Activated naive CD4-positive, alpha-beta T cell treated with anti-CD3 and anti-CD28 coated beads, Interleukin-2, amount 50 U/mL, for 72 hours (primary cell): ENCODE measurements at places on chromosomes 13 and 19.

- DNase-seq = no peak
These were observed 263.7 kb downstream of the TEX29 start for GRCh38 chr13:111584101-111584672.

- DNase-seq = no peak
These were observed 99.0 kb upstream of the MCF2L start for GRCh38 chr13:112870051-112870331.

DNA sequence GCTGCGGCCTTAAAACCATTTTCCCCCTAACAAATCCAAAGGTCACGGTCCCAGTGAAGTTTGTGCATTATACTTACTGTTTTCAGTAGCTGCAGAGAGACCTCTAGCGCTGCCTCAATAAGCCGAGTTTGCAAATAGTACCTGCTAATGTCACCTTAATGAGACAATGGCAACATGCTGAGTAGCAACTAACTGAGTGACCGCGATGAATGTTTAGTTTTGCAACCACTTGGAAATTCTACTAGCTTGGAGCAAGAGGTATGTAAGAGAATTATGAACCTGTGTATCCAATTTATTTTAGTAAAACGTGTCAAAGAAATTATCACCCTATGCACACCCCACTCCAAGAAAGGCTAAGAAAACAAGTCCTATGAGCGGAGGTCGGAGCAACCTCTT is 1.2 kb downstream of the KPNA3 start:
- no peak for DNase-seq

- no peak for DNase-seq
These were observed 17.0 kb downstream of the SUGT1 start for GRCh38 chr13:52669677-52670076.

DNA sequence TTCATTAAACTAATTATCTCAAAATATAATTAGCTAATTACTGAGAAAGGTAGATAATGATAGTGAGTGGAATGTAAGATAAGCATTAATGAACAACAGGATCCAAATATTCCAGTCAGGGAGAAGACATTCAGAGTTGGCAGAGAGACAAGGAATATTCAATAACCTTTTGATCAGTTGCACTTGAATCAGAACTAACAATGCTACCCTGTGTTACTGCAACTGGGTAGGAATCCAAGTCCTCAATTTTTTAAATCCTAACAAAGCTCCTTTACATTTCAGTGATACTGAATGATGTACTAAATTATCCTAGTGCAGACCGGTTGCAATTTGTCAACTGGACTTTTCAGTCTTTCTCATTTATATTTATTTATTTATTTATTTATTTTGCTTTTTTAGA is 107.1 kb upstream of the MIR17HG start:
- no peak for DNase-seq

- DNase-seq = no peak
These were observed 18.8 kb downstream of the MTRF1 start for GRCh38 chr13:41244556-41244955.

- DNase-seq = no peak
These were observed 308.6 kb downstream of the ENOX1 start for GRCh38 chr13:43478211-43478610.

DNA sequence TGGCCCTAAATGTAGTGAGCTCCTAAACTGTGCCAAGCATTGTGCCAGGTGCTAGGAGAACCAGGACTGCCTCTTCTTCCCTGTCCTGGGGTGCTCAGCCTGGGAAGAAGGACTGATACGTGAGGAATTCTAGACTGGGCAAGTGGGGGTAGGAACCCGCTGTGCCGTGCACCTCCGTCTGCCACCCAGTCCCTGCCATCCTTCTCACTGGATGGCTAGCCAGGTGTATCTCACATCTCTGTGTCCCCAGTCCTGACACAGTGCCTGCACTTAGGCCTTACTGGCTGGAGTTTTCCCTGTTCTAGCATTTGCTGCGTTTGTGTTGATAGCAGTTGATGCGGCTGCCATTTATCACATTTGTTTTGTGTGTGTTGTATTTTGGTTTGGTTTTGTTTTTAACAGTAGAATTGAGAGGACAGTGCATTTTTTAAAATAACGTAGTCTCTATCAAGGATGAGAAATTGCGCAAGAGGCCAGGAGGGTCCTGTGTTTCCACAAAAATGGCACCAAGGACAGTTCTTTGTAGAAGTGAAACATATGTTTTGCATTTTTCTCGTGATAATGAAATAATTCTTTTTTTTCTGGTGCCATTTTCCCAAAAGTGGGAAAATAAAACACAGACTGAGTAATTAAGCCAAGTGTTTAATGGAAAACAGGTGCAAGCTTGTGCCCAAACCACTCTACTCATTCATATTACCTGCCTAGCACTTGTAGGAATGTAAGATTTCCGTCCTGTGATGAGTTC is 4.7 kb upstream of the GPR183 start:
- DNase-seq = no peak

DNA sequence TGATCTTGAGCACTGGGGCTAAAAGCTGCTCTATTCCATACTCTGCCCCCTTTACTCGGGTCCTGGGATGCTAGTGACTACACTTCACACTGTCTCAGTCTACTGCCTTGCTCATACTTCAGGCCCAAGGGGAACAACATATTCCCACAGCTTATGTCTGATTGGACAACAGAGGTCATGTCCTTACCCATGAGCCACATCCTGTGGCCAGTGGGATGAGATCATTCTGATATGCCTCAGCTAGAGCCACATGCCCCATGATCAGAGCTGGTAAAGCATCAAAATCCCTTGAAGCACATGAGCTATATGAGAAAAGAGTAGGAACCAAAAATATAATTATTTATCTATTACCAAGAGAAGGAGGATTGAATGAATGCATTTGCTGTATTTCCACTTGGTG is 290.1 kb upstream of the TSHZ3 start:
- DNase-seq = no peak

DNA sequence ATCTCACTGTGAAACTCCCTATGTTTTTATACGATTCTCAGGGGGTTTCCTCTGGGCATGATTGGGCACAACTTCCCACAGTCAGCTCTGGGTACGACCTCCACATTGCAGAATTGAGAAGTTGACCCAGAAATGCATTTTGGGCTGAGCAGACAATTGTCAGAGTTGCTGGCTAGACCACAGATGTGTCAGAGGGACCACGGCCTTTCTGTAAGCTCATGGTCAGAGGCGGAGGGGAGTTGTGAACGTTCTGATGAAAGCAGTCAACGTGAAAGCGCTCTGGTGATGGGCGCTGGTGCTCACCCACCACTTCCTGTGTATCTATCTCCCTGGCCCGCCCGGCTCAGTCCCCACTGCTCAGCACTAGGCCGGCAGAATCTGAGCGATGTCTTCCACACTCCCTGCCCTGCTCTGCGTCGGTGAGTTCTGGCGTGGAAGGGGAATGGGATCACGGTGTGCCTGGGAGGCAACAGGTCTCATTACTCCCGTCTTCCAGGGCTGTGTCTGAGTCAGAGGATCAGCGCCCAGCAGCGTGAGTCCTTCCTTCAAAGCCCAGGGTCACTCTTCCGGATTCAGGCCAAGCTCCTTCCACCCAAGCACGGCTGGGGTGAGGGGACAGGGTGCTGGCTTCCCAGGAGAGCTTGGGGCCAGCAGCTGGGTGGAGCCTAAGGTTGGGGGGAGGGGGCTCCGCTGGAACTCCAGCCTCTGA is at the start of gene NCR1:
Gene NCR1 (plus strand): TSS at position 346 of the 709 bp plus-strand sequence. CDS start 40 bp downstream, at position 386.
- no peak for DNase-seq

GRCh38 chr13:98892821-98893220 is 85.0 kb downstream of the DOCK9 start:
- DNase-seq = no peak

DNA sequence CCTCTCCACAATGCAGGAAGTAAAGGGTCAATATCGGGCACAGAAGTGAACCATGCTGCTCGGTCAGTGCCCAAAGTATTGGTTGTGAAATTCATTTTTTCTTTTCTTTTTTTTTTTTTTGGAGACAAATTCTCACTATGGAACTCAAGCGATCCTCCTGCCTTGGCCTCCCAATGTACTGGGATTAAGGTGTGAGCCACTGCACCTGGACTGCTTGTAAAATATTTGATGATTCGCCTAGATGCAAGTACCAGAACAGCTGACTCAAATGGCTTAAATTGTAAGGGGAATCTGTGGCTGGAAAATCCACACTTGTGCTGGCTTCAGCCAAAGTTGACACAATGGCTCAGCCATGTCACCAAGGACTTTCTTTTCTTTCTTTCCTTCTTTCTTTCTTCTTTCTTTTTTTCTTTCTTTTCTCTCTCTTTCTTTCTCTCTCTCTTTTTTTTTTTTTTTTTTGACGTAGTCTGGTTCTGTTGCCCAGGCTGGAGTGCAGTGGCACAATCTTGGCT is 43.7 kb downstream of the NUMBL start:
- DNase-seq = no peak

DNA sequence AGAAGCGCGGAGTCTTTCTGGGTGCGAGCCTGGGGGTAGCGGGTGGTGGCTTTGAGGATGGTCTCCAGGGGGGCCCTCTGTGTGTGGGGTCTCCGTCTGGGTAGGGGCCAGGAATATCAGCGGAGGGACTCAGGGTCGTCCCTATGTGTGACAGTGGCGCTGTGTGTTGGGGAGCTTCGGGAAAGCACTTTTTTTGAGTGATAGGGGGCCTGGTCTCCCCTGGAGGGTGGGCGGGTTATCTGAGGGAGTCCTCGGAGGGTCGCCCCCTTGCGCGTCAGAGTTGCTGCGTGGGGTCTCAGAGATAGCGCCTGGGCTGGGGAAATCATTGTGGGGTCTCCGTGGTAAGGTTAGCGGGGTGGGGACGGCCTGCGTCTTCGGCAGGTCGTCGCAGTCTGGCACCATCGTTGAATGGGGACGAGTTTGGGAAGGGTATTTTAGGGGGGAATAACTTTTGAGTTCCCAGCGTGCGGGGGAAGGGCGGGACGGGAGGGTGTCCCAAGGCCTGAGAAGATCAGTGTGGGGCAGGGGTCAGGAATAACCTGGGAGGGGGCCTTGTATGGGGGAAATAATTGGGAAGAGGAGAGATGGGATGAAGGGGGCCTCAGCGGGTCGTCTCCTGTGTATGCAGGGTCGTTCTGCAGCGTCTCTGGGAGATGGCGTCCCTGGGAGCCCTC is 857 bp downstream of the IER2 start:
- DNase-seq = no peak

DNA sequence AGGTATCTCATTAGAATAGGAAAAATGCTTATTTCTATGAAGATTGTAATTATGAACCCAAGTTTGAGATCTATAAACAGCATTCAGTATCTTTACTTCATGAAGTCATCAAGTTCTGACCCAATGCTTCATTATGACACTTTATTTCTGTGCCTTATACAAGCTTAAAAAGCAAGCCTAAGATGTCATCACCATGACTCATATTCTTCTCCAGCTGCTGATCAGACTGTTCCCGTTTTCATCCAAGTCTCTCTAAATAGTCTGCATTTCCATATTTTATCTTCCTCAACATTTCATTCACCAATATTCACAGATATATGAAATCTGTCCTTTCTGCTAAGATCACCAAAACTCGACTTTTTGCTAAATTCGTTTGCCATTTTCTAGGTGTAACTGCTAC is 1247.2 kb upstream of the PRR20A start:
- no peak for DNase-seq

DNA sequence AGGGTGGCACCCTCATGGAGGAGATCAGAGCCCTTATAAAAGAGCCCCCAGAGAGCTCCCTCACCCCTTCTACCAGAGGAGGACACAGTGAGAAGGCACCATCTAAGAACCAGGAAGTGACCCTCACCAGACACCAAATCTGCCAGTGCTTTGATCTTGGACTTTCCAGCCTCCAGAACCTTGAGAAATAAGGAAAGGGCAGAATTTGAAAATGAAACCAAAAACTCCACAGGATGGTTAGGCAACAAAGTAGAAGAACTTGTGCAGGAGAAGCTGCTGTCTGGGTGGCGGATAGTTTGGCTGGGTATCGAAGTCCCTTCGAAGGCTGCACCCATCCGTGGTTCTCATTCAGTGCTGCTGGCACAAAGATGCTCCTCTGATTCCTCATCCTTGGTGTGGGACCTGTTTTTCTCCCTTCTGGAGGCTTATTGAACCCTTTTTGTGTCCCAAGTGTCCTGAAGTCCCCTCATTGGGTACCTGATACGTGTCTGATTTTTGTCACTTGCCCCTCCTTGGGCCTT is 130.8 kb downstream of the KDM4B start:
- no peak for DNase-seq

DNA sequence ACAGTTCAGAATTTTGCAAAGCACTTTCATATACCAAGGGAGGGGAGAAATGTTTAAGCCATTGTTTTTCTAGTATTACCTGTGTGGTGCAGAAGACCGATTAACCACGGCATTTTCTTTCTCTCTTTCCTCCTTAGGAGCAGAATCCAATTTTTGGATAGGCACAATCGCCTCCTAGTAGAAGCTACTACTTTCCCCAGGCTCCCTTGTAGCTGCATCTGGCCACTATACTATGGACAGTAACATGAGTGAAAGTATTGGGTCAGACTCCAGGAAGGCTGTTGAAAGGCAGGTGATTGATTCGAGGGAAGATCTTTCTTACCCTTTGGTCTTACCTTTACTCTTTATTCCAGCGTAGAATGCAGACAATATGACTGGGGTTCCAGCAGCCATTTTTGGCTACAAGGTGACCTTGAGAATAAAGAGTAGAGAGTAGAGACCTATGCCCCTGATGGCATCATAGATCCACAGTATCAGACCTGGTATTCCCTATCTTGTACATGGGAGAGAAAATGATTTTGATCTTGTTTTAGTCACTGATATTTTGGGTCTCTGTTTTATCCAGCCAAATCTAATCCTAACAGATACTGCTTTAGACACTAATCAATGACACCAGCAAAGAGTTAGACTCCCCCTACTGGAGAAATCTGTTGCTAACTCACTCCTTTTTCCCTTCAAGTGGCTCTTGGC is 77.0 kb downstream of the LRRC63 start:
- DNase-seq = no peak

DNA sequence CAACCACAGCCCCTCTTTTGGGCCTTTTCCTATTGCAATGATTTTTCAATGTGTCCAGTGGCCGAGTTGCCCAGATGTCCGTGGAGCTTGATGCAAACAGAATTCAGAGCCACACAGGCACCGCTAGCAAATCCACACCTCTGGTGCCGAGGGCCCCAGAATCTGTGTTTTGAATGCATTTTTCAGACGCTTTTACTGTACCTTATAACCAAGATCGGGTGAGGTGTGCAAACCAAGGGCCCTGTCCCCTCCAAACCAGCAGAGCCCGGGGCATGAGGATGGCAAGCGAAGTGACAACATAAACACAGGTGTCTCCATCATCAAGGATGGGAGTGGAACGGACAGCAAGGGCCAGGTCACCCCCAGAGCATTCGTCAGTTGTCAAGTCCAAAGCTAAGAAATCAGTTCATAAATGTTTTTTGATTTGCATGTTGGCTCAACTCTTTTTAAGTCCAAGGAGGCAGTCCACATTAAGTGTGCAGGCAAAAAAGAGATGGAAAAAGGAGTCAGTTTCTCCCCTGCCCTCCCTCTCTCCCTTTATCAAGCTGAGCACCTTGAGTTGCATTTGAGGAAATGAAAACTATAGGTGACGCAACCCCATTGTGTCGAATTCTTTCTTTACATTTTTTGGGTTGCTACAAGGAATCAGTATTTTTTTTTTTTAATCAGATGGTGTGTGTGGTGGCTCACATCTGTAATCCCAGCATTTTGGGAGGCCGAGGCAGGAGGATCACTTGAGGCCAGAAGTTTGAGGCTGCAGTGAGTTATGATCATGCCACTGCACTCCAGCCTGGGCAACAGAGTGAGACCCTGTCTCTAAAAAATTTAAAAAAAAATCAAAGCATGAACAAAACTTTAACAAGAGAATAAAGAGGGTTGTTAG is 2.9 kb downstream of the CCDC8 start:
- no peak for DNase-seq
